ENCODE measurements at places on chromosomes 2 and 18.

GRCh38 chr18:70046207-70046606 lies 98.5 kb upstream of the CD226 start:
- peaks cover 9% of the 10 kb centered on the region for H3K36me3 ChIP-seq
- no peak overlapping the region for H3K27ac ChIP-seq
- H3K27me3 ChIP-seq: no peaks in the 10 kb centered on the region
- DNase-seq: no peak
- H3K4me3 ChIP-seq: no peak overlapping the region

- no peak overlapping the region for H3K4me3 ChIP-seq
- no peaks in the 10 kb centered on the region for H3K27me3 ChIP-seq
- no peak for DNase-seq
- H3K4me1 ChIP-seq: no peaks in the 10 kb centered on the region
- H3K36me3 ChIP-seq: peaks cover 12% of the 10 kb centered on the region
Measured at GRCh38 chr2:210157526-210157925, 13.7 kb downstream of the KANSL1L start.

DNA sequence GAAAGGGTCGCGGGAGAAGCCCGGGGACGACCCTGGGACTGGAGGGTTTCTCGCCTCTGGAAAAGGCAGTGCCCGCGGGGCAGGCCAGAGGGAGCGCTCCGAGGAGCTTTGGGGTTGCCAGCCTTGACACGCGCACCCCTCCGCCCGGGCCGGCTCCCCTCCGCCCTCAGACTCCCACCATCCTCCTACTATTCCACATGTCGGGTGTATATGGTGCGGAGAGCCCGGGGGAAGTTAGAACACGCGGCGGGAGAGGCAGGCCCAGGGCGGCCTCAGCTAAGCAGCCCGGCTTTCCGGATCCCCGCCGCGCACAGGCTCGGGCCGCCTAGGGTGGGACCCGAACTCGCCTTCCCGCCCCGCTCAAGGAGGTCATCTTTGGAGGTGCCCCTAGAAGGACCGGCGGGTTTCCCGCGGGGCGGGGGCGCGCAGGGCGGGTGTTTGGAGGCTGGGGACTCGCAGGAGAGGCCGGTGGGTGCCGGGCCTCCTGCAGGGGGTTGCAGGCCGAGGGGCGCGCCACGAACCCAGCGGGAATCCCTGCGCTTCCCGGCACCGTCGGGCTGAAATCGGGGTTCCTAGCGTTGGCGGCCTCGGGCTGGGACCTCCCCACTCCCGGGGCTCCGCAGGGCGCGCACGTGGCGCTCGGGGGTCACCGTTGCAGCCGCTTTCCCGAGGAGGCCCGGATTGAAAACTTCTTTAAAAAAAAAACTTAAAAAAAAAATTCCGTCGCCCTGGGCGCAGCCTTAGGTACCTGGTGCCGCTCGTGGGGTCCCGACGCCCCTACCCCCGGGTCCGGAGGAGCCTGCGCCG lies 3.7 kb downstream of the NFATC1 start:
- DNase-seq: no peak
- H3K27me3 ChIP-seq: peaks cover 10% of the 10 kb centered on the region

GRCh38 chr2:68745006-68745405 lies 10.4 kb downstream of the ARHGAP25 start:
- H3K4me3 ChIP-seq: no peak overlapping the region
- peaks cover 17% of the 10 kb centered on the region for H3K4me1 ChIP-seq
- peak overlapping the region; percentile 10 for H3K27ac ChIP-seq
- no peak for DNase-seq
- no peaks in the 10 kb centered on the region for H3K27me3 ChIP-seq

GRCh38 chr2:48991415-48992131 lies 162.7 kb downstream of the FSHR start:
- no peak overlapping the region for H3K4me3 ChIP-seq
- DNase-seq: no peak
- no peak overlapping the region for H3K27ac ChIP-seq
- no peaks in the 10 kb centered on the region for H3K36me3 ChIP-seq

DNA sequence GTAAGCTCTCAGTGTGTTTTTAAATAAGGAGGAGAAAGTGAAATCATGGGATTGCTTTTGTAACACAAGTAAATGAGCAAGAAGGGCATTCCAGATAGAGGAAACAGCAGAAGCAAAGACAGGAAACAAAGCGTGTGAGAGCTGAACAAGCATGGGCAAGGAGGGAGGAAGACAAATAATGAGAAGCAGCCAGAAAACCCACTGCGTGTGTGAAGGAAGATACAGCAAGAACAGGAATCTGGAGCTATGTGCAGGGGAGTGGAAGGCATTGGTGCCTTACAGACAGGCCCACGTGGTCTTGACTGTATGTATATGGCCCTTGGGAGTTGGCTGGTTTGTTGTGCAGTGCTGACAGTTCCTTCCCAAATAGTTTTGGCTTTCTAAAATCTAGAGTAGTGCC lies 88.6 kb downstream of the AAK1 start:
- peak overlapping the region; percentile 66 for H3K27ac ChIP-seq
- H3K36me3 ChIP-seq: no peaks in the 10 kb centered on the region
- H3K27me3 ChIP-seq: no peaks in the 10 kb centered on the region
- no peak for DNase-seq
- H3K4me3 ChIP-seq: no peak overlapping the region
